ENCODE measurements at places on chromosomes 6 and 20. TPM values are rescaled to one million over a fixed set of nuclear protein-coding genes. Genes with fewer than 3 reads are reported as not detected.
A peak's percentile ranks its signal among the peaks of the same experiment; 100 is the strongest.

DNA sequence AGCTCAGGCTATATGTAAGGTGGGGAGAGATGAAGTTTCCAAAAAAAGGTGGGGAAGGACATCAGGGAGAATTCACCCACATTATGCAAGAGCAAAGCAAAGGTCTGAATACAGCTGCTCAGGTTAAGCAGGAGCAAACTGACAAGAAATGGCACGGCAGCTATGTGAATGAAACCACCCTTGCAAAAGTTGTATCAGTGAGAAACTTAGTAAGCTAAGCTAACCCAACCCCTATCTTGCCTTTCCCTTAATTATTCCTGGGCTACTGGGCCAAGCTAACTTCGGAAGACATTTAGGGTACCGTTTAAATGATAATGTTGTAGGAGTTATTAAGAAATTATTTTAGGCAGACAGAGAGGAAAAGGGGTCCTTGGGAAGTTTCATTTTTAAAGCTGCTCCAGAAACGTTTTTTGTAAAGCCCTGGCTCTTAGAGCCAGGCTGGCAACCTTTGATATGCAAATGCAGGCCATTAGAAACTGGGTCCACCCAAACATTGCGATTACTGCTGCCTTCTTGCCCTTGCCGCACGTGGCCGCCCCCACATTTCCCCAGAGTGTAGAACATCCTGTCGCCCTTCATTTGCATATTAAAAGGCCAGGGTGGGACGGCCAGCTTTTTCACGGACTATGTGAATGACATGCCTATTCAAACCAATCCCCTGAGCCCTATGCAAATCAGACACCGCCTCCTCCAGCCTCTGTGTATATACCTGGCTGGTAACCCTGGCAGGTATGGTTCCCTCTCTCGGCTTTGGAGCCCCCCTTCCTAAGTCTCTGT, 60.5 kb upstream of the SAMD5 start:
- no peak for DNase-seq

DNA sequence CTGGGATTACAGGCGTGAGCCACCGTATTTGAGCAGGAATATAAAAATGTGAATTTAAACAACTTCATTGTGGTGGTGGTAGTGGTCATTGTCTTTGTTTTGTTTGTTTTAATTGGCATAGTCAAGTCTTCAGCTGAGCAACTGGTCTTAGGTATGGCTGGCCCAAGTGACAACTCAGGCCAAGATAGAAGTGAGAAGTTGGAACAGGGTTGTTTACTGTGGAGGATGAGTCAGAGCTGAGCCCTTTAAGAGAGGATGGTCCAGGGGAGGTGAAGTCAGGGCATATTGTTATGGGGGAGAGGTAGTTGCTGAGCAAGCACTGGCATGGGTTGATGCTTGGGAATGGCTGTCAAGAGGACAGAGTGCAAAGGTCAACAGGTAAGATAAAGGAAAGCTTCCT, 308.2 kb downstream of the FARS2 start:
- no peak for DNase-seq

FAXC gene
- total RNA-seq = 1.1 TPM

DNA sequence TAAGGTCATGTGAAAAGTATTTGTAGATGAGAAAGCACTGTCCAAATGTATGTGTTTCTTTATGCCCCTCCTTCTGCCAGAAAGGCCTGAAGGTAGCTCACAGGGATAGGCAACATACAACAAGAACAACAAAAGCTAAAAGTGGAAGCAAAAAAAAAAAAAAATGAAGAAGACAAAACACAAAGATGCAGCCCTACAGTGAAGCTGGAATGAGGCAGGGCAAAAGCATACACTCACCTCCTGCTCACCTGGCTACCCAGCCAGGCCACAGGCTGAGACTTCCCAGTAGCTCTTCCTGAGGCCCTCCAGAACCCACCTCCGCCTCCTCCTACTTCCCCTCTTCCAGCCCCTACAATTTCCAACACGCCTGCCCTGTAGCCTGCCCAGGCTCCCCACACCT, 2.4 kb downstream of the UNC5CL start:
- DNase-seq = peak; percentile 17

DNA sequence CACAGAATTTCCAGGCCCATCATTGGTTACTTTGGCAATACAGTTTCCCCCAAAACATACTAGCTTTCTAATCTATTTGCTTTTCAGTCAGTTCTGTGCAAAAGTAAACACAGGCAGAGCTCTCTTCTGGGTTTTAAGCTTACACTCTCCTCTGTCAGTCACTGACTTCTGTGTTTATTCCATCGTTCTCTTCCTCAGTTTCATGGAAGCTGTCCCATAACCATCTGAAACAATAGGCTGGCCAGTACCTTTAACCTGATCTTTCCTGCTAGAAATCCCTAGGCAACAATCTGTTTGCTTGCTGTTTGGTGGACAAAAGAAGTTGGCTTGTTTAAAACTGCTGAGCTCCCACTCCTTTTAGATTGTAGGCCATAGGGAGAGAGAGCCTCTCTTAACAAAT, 431.5 kb downstream of the HACE1 start:
- DNase-seq = no peak

SSTR4 gene
- total RNA-seq = not detected

RAB32 gene
- 115 TPM for total RNA-seq

CDSN gene
- not detected for total RNA-seq

GRCh38 chr20:53672484-53673129, 79.0 kb upstream of the ZNF217 start:
- peak; percentile 64 for DNase-seq

- no peak for DNase-seq
Observed at GRCh38 chr6:7086488-7086887, 21.3 kb upstream of the RREB1 start.

GRCh38 chr6:48542191-48542590, 431.2 kb upstream of the PTCHD4 start:
- no peak for DNase-seq

DNA sequence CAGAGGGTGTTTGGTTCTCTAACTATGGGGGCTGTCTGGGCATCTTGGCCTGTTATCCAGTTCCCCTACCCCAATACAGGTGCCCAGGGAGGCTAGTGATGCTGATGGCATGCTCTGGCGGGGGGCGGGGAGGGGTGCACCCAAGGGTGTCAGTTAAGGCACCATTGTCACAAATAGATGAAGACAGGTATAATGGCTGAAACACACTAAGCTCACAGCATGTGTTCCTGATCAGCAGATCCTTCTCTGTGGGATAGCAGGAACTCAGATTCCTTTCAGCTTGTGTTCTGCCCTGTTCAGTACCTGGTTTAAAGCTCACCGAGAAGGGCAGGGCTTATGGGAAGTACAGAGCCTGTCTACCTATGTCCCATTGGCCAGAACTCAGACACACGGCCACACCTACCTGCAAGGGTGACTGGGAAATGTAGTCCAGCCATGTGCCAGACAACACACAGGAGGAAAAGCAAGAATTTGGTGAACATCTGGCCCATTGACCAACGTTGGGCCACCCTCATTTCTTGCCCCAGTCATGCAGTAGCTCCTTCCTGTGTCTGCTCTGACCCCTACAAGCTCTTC, 3.4 kb upstream of the RSPO4 start:
- DNase-seq = no peak

MACROD2 gene
- 4.0 TPM for total RNA-seq

GRCh38 chr6:84033523-84034451, at the start of gene MRAP2:
MRAP2 (plus strand) TSS chr6:84033772; CDS start chr6:84055319, 21,547 bp downstream.
- DNase-seq = peak; percentile 93

DNA sequence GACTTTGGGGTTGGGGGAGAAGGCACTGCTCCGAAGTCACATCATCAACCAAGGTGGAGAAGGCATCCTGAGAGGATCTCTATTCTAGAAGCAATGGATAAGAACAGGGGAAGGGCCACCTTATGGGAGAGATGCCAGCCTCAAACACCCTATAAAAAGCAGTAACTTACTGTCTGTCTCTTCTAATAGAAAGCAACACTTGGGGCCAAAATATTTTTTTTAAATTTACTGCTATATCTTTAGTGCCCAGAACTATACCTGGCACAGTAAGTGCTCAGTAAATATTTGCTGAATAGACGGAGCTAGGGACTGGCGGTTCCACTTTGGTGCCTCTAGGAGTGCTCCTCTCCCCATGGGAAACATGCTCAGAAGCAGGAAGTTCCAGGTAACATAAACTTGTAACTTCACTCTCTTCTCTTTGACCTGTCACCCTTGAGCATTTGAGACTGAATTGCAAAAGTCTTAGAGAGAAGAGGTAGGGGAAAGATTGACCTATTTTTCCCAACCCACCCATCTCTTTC, 807 bp upstream of the OTOR start:
- no peak for DNase-seq

MUC22 gene
- total RNA-seq = not detected

NAPB gene
- total RNA-seq = 14.1 TPM

DNA sequence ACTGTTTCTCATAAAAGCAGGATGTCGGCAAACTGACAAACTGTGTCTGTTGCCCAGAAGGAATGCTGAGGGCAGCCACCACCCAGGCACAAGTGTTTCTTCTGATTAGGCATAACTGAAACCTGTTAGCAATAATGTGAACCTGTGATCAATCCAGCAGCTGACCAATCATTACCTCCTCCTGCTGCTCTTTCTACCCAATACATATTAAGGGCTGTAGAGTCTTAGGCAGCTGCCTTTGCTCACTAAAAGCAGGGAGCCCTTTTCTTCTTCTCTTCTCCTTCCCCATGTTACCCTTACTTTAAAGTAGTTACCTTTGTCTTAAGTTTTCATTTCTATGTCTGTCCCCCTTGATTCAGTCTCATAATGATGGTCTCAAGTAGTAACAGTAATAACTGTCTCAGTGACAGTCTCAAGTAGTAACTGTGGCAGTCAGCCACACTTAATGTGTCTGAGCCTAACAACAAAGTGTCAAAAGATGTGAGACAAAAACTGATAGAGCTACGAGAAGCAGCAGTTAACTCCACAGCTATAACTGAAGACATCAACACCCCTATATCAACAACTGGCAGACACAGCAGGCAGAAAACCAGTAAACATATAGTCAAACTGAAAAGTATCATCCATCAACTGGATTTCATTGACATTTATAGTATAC, 37.0 kb downstream of the RANBP9 start:
- DNase-seq = no peak

DNA sequence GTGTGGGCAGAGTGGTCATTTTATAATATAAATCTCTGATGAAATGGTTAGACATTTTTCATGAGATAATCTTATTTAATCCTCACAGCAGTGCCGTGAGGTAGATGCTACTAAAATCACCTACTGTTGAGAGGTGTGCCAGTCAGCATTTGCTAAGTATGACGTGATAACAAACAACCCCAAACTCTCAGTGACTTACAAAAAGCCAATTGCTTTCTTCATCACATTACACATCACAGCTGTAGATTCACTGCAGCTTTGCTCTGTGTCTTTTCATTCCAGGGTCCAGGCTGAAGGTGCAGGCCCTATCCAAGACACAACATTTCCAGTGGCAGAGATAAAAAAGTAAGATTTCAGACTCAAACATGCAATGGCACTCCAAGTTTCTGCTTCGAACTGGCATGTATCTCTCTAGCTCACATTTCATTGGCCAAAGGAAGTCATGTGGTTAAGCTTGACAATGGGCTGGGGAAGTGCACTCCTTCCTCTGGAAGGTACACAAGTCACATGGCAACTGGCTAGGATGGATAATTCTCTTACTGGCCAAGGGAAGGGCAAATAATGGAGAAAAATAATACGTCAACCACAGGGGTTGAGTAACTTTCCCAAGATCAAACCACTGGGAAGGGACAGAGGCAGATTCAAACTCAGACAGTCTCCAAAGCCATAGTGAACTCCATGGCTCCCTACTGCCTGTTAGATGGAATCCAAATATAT, 69.5 kb upstream of the EPB41L1 start:
- DNase-seq = no peak

DNA sequence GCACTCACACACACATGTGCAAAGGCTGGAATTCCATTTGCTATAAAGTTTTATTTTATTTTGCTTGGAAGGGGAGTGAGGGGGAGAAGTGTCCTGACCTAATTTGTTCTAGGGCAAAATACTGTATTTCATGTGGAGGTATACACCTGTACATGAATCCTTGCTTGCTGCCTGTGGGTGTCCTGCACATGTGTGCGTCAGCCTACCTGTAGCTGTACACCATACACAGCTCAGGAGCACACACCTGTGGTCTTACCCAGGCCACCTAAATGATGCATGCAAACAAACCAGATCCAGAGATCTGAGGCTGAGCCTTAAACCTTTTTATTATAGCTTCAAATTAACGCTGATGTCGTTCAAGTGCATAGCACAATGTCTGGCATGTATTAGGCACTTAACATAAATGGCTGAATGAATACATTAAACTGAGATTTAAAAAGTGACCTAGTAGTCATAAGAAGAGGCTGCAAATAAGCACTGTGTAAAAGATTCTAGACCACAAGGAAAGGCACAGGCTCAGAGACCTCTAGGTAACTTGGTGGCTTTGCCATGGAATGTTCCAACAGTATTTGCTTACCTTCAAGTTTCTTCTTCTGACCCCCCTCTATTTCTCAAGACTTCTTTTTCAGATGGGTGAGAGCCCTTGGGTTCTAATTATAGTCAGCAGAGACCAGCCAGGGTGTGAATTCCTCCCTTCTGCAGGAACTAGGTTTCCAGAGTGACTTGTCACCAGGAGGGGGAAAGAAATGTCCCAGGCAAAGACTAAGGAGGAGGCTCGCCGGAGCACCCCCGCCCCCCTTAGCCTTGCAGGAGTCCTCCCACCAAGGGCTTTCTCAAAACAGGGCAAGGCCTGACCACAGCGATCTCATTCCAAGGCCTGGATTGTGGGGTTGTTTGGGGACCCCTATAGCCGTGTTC, 13.4 kb downstream of the FOXC1 start:
- DNase-seq = peak; percentile 89

GRCh38 chr6:27076116-27076515, 171.4 kb upstream of the PRSS16 start:
- DNase-seq = no peak

- no peak for DNase-seq
Observed at GRCh38 chr6:158416883-158417759, 104.9 kb downstream of the TULP4 start.

GRCh38 chr6:38714239-38715015, 684 bp upstream of the DNAH8 start:
- DNase-seq = no peak

DNA sequence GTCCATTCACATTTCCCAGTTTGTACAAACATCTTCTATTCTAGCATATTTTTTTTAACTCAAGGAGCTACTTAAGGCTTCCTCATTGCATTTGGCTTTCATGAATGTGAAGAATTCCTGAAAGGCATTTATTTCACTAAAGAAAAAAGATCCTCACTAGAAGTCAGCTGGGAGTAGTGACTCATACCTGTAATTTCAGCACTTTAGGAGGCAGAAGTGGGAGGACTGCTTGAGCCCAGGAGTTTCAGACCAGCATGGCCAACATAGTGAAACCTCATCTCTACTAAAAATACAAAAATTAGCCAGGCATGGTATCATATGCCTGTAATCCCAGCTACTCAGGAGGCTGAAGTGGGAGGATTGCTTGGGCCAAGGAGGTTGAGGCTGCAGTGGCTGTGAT, 30.9 kb upstream of the XRN2 start:
- peak; percentile 66 for DNase-seq

NEU1 gene
- total RNA-seq = 117 TPM

C20orf202 gene
- not detected for total RNA-seq

GRCh38 chr6:2952557-2953095, 18.7 kb downstream of the SERPINB6 start:
- peak; percentile 96 for DNase-seq

NKX2-2 gene
- not detected for total RNA-seq
